ENCODE measurements at places on chromosomes 6 and 20.

GRCh38 chr6:141501616-141502015, 631.1 kb upstream of the GJE1 start:
- DNase-seq, result no peak

GRCh38 chr6:146602526-146602925, 3.8 kb downstream of the ADGB start:
- no peak for DNase-seq

- no peak for DNase-seq
Measured at GRCh38 chr6:111239461-111239860, 152.2 kb downstream of the SLC16A10 start.

DNA sequence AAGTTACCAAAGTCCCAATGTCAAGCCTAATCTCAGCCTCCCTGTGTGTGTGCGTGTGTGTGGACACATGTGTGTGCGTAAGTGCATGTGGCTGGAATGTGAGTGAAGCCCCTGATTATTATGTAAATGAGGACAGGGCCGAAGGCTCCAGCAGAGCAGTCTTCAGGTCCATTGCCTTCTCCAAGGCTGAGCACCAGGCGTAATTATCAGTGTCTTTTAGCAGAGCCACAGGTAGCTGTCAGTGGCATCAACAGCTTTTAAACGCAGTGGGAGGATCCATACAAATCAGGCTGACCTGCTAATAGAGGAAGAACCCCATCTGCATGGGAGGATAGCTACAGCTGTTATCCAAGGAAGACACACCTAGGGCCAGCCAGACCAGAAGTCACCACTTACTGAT, 324.3 kb upstream of the MOCS1 start:
- DNase-seq, result no peak

GRCh38 chr20:36548006-36548315, 6.6 kb downstream of the MYL9 start:
- DNase-seq, result no peak

DNA sequence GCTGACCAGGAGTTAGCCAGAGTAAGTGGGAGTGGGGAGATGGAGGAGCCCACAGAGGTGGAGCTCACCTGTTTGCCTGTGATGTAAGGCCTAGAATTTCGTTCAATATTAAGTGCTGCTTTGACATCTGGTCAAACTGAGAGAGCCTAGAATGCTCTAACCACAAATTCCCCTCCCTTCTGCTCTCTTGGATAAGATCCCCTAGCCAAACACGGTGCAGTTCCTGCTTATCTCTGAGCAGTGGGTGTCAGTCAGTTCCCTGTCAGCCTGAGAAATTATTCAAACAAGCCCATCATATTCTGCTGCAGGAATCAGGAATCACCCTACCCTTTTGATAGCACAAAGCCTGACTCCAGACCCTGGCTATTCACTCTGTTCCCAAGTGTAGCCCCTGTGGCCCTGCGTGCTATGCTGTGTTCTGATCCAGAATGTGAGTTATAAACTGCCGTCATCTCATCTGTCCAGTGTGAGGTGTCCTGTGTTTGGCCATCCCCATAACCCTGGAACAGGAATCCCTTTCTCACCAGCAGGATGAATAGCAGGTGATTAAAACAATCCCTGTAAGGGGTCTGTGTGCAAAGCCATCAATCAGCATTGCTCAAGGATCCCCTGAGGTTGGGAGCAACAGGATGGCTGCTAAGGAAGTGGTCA, 31.8 kb upstream of the ZNF133 start:
- DNase-seq, result no peak

DNA sequence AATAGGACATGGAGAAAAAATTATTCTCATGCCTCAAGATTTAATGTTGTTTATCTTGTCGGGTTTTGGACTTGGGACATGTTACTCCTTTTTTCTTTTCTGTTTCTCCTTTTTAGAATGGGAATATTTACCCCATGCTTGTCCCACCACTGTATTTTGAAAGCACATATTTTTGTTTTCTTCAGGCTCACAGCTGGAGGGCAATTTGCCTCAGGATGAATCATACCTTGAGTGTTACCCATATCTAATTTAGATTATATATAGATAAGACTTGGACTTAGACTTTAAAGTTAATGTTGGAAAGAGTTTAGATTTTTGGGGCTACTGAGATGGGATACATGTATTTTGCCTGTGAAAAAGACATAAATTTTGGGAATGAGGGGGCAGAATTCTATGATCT, 541.6 kb upstream of the MAN1A1 start:
- DNase-seq, result no peak

GRCh38 chr20:6169251-6169650, 46.4 kb upstream of the FERMT1 start:
- no peak for DNase-seq

DNA sequence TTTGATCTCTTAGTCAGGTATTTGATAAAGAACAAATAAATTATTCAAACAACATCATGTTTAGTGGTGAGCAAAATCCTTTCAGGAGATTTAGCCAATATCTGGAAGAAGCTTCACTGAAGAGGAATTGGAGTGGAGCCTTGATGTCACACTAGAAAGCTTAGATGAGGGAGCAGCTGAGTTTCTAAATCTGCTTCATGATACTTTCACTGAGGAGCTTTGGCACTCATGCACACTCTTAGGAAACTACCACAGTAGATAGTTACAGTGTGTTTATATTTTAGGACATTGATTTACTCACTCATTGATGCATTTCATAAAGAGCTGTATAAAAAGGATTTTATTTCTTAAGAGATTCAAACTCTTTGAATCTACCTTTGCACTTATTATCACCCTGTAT, 366.2 kb upstream of the BTBD3 start:
- DNase-seq, result no peak

DNA sequence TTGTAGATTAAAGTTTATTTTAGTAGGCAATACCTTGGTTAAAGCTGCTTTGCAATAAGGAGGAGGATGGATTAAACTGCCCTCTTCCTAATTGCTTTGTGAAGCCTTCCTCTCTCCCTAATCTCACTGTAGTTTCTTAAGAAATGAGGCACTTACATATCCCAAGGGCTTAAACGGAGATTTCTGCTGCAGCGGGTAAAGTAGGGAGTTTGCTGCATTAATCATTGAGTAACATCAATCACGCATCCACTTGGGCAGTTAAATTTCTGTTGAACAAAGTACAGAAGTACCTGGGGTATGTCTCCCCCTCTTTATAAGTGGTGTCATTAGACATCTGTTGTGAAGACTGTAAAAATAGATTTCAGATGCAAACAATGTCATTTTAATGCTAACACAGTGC, 29.5 kb upstream of the ARID1B start:
- DNase-seq, result no peak

DNA sequence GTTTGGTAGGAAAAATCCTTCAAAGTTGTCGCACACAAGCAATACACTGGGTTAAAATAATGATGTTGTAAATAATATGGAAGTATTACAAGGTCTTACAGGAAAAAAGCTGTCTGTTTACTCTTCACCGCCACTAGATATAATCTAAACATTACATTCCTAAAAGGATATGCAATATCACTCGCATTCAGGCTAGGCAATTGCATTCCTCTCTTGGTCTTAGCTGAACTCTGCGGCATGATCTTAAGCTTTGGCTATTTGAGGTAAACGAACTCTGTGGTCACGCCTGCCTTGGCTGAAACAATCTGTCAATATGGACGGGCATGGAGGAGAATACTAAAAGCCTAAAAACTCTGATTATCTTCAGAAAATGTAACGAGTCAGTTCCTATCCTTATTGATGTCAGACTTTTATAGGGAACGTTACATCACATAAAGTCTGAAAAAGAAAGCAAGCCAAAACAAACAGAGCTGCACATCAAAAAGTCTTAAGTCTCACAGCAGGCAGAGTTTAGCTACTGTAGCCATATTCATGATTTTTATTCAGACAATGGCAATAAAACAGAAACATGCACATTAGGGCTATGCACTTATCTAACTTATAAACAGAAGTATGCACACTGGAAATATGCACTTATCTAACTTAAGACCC, 30.8 kb upstream of the FILIP1 start:
- peak; percentile 59 for DNase-seq

DNA sequence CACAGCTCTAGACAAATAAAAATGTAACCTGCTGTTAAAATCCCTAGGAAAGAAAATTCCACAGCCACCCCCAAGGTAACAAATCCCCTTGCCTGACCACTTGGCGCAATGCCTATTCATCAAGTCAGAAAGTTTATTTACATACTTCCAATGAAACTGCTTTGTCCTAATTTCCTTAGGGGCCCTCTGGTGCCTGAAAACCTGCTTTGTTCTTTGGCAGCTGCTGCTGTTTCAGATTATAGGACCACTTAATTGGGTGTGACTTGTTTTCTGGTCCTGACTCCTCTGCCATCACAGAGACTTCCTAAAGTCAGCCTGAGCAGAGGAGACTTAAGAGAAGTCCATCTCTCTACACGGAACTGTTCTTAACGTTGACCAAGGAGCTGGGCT, 323.6 kb downstream of the UBE3D start:
- no peak for DNase-seq

DNA sequence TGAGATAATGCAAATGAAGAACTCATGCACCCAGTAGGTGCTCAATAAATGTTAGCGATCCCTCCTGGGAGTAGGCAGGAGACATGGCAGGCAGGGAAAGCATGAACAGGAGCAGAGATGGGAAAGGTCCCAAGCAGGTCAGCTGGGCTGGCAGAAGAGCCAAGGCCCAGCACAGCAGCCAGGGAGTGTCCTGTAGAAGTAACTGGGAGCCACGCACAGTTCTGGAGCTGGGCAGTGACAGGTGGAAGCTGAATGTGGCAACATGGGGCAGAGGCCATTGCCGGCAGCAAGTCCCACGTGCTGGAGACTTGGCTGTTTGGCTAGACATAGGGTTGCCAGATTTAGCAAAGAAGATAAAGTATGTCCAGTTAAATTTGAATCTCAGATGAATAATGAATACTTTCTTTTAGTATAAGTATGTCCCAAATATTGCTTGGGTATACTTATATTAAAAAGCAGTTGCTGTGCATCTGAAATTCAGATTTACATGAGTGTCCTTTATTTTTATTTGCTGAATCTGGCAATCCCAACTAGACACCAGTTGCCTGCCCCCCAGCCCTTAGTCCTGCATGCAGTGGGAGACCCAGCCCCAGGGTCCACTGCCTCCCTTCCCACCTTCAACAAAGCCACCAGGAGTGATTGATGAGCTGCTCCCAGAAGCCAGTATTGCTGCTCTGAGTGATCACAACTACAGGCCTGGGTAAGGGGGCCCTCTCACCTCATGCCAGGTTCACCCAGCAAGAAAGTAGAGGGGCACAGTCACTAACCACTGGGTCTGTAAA, 3.7 kb upstream of the LPIN3 start:
- DNase-seq, result no peak

DNA sequence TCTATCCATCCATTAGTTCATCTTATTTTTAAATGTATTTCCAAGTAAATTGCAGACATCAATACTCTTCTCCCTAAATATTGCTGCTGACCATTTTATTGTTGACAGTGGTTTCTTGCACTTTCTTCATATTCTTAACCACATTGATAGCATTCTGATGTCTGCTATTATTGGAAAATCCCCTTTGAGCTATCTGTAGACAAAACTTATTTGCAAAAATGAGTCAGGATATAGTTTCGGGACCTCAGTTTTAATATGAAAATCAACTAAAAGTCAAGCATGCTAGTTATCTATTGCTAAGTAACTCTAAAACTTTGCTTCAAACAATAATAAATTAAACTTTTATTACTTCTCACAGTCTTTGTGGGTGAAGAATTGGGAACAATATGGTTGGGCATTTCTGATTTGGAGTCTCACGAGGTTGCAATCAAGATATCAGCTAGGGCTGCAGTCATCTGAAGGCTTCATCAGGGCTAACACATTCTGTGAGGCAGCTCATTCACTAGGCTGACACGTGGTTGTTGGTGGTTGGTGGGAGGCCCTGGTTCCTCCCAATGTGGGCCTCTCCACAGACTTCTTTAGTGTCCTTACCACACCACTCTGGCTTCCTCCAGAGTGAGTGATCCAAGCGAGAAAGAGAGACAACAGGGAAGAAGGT, 32.7 kb downstream of the CD109 start:
- DNase-seq, result no peak

DNA sequence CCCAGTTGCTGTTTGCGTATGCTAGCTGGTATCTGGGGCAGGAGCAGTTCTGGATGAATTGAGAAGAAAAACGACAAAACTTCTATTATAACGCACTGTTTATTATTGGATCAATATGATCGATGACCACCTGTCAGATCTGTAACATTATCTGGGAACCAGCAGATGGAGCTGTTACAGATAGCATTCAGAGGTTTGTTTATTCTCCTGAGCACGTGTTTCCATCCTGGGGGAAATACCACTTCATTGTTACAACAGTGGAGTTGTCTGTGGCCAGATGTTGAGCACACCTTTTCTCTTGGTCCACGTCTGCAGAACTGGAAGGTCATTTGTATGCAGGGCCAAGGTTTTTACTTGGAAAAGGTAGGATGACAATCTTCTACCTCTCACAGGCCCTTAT, 16.0 kb upstream of the NKX2-2 start:
- DNase-seq, result no peak

DNA sequence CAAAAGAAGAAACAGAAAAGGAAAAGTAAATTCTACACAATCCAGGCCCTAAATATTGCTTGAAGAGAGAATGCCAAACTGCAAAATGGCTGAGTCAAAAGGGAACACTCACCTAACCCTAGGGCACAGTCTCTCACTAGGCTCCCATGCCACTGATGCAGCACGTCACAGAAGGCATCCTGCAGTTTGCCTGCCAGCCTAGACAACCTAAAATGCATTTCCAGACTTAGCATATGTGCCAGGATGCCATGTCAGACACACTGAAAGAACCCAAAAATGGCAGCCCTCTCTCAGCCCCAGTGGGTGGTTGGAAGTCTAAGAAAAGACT, 10.6 kb upstream of the SIRPD start:
- no peak for DNase-seq

GRCh38 chr20:43949741-43950618, 35.3 kb downstream of the TOX2 start:
- DNase-seq, result no peak

- no peak for DNase-seq
Measured at GRCh38 chr20:8132484-8133309, 631 bp downstream of the PLCB1 start.

GRCh38 chr6:48542191-48542590, 431.2 kb upstream of the PTCHD4 start:
- DNase-seq, result no peak

DNA sequence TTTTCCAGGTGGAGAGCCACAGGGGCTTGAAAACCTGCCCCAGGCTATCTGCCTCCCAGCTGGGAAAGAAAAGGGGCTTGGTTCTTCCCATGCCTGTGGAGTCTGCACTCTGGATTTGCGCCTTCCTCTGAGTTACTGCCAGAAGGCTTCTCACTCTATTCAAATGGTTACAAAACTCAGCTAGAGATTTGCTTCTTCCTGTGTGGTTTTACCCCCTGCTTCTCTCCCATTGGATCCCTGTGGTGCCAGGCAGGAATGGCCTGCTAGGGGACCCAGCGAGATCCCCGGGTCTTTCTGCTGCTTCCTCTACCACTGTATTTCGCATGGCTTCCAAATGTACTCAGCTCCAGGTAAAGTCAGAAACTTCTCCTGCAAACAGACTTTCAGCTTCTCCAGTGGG, 192.0 kb upstream of the HS3ST5 start:
- no peak for DNase-seq

DNA sequence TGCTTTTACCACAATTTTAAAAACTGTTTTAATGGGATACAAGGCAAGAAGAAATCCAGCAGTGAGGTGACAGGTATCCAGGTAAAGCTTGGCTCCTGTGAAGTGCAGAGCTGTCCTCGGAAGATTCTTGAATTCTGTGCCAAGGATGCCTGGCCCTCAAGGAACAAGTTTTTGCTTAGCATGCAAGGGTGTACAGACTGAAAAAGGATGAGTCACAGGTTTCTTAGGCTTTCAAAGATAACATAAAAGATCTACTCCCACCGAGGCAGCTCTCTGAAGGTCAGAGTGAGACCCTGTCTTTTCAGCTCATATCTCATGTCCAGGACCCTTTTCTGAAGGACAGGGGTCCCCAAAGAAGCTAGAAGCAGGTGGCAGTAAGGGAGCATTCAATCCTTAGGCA, 83.3 kb downstream of the CHD6 start:
- DNase-seq, result no peak
